CD4-positive, alpha-beta T cell treated with Interleukin-15 for 1 hour (primary cell): ENCODE measurements at places on chromosomes 1 and 21.
A peak's percentile ranks its signal among the peaks of the same experiment; 100 is the strongest.

GRCh38 chr1:200642481-200642880, 21.9 kb upstream of the KIF14 start:
- DNase-seq, result no peak

GRCh38 chr1:37995751-37996345, 6.0 kb upstream of the SF3A3 start:
- DNase-seq, result no peak

DNA sequence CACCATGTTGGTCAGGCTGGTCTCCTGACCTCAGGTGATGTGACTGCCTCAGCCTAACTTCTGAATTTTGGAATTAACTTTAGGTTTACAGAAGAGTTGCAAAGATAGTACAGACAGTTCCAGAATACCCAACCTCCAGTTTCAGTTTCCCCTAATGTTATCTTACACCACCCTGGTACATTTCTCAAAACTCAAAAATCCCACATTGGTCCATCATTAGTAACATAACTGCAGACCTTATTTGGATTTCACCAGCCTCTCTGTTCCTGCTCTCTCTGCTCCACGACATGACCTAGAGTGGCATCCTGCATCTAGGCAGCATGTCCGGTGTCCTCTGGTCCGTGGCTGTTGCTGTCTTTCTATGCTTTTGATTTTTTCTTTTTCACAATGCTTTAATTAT, 5.0 kb upstream of the ZC3H12A start:
- DNase-seq, result no peak

GRCh38 chr1:31796707-31797106, 19.1 kb downstream of the SPOCD1 start:
- DNase-seq, result no peak

GRCh38 chr1:67468066-67468718, 38.0 kb upstream of the SERBP1 start:
- no peak for DNase-seq

DNA sequence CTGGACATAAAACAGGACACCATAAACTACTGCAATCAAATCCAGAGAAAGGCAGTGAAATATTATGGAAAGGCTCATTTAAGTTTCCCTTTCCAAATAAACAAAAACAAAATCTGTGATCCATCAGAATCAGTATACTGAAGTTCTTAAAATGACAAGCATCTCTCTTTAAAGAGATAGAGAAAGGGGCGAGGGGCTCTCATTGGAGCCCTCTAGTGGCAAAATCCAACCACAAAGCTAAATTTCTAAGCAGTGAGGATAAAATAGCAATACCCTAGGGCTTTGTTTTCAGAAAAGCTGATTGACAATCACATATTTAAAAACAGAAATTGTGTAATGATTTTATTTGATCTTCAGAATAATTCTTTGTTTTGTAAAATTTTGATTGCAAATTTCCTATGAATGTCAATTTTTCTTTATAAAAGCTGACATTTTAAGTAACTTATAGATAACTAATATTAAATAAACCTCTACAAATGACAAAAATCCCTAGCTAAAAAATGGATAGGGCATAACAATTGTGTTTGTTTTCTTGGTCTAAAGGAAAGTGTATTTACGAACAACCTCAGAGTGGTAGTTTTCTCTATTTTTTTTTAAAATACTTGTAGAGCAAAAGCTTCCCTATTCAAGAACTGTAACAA, 138.2 kb downstream of the COL24A1 start:
- no peak for DNase-seq

DNA sequence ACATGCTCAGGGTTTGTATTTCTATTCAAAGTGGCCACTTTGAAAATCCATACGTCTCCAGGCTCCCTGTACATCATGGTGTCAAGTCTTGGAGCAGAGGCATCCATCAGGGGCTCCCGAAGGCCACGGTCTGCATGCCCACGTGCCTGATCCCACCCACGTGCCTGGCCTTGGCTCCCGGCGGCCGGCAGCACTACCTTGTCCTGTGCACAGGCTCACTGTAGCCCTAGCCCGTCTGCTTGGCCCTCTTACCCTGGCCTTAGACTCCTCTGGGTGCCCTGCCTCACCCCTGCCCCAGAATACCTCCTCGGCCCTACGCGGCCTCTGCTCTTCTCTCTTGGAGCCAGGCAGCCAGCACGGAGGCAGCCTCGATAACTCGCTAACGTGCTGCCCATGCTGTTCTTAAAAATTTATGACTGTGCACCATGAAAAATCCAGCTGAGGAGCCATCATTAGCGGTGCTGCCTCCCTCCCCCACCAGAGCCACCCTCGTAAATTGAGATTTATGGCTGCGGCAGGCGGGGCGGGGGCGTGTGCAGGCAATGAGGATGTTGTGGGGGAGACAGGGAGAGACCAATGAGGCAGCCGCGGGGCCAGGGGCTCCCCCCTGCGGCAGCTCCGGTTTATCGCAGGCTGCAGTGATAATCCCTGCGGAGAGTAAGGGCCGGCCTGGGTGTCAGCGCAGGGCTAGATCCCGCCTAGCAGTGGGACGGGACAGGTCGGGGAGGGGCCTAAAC, 24.6 kb downstream of the DMAP1 start:
- DNase-seq, result peak; percentile 38

- no peak for DNase-seq
Observed at GRCh38 chr1:21752186-21752585, 30.8 kb downstream of the USP48 start.

DNA sequence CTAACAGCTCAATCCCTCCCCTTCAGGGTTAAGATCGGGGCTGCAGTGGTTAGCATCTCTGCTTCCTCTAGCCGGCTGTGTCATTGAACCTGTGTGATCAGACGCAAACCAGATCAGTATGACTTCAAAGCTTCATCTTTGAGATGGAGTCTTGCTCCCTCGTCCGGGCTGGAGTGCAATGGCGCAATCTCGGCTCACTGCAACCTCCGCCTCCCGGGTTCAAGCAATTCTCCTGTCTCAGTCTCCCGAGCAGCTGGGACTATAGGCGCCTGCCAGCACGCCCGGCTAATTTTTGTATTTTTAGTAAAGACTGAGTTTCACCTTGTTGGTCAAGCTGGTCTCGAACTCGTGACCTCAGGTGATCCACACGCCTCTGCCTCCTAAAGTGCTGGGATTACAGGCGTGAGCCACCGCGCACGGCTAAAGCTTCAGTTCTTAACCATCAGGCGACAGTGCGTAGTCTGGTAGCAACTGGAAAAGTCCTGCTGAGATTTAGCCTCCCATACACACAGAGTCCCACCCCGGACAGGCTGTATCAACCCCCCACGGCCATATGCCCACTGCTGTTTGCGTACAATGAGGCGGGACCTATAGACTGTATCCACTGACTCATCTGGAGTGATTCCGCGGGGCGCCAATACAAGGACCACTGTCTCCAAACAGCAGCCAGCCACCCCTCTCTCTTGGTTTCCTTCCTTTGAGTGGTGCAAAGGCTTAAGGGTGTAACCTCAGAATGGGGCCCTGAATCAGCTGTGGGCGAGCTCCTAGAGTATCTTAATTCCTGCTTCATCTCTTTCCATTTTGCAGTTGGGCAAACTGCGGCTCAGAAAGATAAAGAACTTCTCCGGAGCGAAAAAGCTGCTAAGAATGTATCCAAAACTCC, 23.3 kb downstream of the CELA3A start:
- DNase-seq, result peak; percentile 83

GRCh38 chr1:52558941-52559340, 6.0 kb upstream of the TUT4 start:
- DNase-seq, result no peak

DNA sequence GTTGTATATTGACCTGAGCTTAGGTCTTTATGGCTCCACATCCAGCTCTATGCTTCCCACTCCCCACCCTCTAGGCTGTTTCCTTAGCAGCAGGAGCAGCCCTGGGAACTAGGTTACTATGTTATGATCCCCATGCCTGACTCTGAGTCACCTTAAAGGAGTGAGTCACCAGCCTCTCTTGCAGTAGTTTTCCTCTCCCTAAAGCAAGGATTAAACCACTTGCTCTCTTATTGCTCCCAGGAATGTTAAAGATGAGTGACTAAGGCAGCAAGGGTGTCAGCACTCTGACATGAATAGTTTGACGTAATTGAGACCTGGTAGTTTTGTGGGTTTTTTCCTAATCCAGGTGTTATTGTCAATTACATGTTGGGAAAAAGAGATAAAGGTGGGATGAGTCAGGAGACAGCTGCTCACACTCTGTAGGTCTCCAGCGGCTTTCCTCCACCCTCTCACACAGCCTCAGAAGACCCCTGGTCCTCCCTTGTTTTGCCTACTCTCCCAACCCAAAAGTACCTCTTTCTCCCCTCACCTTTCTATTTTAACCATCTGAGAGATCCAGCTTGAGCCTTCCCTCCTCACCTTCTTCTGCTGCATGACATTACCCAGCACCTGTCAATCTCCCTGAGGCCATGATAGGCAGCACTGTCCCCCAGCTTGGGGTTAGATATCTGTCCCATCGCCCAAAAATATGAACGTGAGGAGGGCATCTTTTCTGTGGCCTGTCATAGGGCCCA, 369.1 kb upstream of the VAMP3 start:
- DNase-seq, result no peak

- no peak for DNase-seq
Observed at GRCh38 chr1:44806704-44807363, at the start of gene DYNLT4. Gene DYNLT4, minus strand, starts transcription at chr1:44807351. Its CDS starts 683 bp downstream, at chr1:44806668.

GRCh38 chr1:149843431-149844041, 55.8 kb upstream of the BOLA1 start:
- no peak for DNase-seq

DNA sequence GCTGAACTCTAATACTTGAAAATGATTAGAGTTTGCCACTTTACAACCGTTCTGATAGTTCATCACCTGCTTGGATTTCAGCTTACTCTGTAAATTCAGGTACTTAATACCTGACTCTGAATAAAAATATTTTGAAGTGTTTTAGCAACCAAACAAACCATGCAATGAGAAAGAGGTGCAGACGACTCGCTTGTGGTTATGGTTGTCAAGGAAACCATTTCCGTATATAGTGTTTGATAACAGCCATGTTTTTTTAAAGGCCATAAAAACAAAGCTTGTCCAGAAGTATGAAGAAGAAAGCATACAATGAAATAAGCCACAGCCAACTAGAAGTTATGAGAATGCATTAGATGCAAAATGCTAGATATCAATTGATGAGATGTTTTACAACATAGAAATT, 167.2 kb upstream of the HMCN1 start:
- DNase-seq, result peak; percentile 81

DNA sequence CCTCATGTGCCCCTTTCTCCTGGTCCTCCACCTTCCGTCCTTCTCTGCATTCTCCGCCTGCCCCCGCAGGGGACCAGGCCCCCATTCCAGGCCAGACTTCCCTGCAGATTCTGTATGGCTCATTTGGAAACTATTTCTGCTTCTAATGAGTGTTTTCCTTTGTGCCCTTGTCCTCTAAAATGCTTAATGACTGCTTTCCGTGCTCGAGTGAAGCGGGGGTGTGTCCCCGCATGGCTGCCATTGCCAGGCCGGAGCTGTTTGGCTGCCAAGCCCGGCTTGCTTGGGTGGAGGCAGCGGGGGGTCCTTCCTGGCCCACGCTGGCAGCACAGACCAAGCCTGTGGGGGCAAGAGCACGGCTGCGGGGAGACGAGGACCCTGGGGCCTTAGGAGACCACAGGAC, 299.3 kb upstream of the VAMP3 start:
- DNase-seq, result no peak

DNA sequence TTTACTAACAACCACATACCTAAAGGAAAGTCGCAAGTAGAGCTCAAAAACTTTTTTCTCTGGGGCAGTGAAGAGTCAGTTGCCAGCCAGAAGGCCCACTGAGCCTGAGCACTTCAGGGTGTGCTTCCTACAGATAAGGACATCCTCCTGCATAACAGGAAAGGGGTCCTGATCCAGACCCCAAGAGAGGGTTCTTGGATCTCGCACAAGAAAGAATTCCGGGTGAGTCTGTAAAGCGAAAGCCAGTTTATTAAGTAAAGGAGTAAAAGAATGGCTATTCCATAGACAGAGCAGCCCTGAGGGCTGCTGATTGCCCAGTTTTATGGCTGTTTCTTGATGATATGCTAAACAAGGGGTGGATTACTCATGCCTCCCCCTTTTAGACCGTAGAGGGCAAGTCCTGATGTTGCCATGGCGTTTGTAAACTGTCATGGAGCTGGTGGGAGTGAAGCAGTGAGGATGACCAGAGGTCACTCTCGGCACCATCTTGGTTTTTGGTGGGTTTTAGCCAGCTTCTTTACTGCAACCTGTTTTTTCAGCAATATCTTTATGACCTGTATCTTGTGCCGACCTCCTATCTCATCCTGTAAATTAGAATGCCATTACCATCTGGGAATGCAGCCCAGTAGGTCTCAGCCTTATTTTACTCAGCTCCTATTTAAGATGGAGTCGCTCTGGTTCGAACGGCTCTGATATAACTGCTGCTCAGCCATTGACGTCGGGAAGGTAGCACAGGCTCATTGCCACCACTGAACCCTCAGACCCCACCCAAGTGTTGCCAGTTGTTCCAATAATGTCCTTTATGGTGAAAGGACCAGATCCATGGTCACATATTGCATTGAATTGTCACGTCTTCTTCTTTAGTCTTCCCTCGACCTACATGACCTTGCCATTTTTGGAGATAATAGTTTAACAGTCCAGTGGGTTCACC, 96.6 kb upstream of the ERRFI1 start:
- no peak for DNase-seq

DNA sequence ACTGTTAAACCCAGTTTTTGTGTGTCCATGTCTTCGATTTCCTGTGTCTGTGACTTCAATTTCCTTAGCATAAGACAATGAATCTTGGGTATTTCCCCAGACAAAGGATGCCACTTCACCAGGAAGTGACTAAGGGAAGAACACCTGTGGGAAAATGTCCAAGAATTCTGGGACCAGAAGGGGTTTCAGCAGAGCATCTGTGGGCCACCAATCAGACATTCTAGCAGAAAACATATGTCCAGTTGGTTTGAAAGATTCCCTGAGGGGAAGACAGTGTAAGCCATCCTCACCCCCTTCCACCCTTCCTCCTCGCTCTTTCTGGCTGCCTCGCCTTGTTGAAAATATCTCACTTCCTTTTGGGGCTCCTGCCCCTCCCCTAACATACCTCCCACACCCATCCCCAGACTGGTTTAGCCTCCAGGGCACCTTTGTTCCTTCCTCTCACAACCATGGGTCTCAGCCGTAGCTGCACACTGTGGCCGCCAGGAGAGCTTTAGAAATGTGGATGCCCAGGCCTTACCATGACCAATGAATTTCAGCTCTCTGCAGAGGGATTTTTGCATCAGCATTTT, 25.5 kb upstream of the IFNAR1 start:
- peak; percentile 66 for DNase-seq

- no peak for DNase-seq
Observed at GRCh38 chr1:115275216-115275615, 62.8 kb downstream of the NGF start.

DNA sequence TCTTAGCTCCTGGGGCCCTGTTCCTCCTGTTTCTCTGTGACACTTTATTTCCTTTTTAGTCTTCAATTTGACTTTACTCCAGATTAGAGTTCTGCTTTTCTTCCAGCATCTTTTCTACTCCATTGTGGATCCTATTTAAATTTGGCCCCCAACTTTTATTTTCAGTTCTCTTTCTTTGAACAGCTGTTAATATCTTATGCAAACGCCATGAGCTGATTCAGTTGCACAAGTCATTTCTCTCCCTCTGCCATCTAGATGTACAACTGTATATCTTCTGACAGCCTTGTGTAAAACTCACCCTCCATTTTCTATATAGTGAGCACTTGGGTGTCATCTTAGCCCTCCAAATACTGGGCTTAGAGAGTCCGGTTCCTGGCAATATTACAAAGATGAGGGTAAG, 42.2 kb downstream of the SPATA17 start:
- DNase-seq, result no peak
